SHP77 treated with DMSO at 0.1 percent for 48 hours (cell line): ENCODE measurements at places on chromosomes 1 and 21.

GRCh38 chr1:172277275-172277674 lies 143.2 kb upstream of the C1orf105 start:
- DNase-seq: no peak

- DNase-seq: no peak
These were observed 23.4 kb upstream of the TDRD10 start for GRCh38 chr1:154478639-154479038.

DNA sequence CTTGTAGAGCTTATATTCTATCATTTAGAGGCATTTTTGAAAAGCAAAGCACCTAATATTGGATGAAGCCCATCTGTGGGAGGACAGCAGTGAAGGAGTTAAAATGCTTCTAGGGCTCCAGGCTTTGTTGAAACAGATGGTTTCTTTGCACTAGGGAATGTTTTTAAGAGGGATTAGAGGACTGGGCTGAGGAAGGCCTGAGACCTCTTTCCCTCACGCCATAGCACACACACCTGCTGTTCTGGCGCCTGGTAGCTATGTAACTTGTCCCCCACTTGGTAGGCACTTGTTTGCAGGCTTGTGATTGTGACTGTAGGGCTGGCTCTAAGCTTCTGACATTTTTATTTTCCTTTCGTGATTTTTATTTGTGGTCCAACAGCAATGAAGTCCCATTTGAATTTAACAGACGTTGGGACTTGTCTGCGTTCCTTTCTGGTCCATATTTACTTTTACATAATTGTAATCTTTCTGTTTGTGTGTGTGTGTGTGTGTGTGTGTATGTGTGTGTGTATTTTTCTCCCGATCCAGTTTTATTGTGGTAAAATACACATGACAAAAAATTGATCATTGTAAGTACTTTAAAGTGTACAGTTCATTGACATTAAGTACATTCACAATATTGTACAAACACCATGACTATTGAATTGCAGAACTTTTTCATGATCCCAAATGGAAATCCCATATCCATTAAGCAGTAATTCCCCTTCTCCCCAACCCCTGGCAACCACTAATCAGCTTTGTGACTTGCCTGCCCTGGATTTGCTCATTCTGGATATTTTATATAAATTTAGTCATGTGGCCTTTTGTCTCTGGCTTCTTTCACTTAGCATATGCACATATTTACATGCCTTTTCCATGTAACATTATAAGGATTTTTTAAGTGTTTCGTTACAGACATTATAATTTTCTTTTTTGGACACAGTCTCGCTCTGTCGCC lies 33.5 kb upstream of the MACF1 start:
- DNase-seq: peak; percentile 97

DNA sequence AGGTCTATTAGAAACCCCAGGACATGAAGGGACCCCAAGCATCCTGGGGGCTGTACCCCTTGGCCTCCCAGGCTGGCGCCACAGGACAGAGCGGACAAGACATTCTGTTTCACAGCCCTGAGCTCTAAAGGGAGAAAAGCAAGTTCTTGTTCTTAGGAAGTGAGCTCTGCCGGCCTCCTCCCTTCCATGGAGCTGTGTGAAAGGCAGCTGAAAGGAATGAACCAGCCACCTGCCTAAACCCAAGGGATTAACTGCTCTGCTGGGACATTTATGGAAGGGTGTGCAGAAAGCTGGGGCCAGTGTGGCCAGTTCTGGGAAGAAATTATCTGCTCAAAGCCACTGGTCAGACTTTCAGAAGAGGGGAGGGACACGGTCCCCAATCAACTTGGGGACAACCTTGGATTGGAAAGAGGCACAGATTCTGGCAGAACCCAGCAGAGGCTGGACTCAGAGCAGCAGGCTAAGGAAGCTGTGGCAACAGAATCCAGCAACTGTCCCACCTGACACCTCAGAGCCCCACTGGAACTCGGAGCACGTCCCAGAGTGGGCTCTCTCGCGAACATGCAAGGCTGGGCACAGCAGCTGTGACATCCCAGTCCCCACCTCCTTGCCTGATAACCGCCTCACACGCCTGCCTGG lies 2.1 kb downstream of the KLHL21 start:
- DNase-seq: no peak

DNA sequence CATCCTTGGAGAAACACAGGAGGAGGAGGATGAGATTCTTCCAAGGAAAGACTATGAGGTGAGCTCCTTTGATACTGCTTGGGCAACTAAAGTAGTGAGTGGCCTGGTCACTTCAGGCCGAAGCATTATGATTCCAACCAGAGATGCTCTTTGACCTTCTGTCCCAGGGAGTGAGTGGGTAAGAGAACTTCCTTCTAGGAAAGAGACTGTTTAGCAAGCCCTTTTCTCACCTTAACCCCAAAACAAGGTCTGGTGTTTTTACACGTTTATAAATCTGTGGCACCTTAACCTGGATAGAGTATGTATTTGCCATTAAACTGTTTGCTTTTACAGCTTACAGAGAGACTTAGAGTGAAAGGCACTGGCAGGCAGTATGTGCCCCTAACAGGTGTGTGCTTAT lies 1.1 kb downstream of the CLCN6 start:
- DNase-seq: no peak
